DND-41 (cell line): ENCODE measurements at places on chromosomes 4 and X.

GRCh38 chr4:170124406-170124805 is 34.6 kb upstream of the AADAT start:
- DNase-seq, result no peak

DNA sequence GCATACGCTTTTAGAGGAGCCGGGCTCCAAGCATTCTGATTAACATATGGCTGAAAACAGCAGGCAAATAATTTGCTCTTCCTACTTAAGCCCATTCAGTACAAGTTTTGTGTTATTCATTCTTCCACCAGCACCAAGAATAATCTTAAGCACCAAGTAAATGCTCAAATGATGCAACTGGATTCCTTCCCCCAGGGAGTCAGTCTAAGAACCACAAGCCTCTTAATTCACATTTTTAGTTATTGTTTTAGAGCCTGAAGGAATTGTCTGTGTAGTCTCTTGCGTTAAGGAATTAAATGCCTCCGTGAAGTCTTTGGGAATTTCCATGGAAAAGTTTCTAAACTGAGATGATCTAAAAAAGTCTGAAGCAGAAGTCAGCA is 61.5 kb upstream of the MAGEB2 start:
- no peak for DNase-seq

DNA sequence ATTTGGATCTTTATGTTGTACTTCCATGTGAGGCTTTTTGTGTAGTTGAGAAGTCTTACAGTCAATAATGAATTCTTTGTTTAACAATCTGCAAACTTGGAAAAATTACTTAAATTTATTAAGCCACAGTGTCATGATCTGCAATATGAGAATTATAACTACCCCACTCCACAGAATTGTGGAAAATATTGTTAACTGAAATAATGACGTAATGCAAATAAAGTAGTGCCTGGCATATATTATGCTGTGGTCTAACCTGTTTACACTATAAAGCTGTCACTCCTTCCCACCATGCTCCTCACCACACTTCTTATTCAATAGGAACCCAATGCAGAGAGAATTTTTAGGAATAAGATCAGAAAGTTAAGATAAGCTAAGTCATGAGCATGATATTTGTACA is 632.1 kb upstream of the GALNTL6 start:
- DNase-seq, result no peak

DNA sequence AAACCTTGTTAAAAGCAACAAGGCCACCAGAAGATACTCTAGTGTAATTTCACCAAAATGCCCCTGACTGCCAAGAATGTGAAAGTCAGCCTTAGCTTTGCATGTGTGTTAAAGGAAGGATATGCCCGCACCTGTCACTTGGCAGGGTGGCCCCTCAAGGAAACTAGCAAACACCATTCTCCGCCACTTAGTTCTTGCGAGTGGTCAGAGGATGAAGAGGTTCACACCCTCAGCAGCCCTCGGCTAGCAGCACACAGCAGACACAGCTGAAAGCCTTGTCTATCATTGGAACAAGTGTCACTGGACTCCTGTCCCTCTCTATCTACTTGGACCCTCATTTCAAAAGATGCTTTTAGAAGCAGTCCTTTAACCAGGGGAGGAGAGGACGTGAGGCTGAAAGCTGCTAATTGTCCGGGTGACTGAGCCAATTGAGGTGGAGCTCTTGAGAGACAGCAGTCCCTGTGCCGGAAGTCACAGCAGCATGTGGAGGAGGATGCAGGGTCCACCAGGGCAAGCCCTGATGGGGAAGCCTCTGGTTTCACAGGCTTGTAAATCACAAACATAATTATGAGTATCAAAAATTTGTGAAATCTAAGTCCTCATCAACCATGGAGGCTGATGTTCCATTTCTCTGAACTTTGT is 18.0 kb downstream of the HHIP start:
- peak; percentile 38 for DNase-seq

GRCh38 chrX:95346856-95347255 is 1337.8 kb upstream of the DIAPH2 start:
- no peak for DNase-seq

DNA sequence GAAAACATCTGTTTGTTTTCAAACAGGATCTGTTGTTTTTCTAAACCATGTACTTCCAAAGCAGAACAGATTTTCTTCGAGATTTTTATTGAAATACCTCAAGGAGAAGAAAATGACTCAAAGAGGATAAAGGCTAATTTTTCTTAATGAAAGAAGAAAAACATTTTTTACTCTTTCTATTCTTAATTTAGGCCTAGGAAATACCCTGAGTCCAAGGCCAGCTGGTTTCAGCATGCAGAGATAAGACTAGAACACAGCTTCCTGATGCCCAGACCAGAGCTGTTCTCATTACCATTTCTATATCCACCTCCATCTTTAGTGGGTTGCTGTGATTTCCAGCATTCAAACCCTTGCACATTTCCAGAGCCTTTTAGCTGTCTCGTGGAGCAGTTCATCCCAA is 18.3 kb downstream of the GAB1 start:
- no peak for DNase-seq

DNA sequence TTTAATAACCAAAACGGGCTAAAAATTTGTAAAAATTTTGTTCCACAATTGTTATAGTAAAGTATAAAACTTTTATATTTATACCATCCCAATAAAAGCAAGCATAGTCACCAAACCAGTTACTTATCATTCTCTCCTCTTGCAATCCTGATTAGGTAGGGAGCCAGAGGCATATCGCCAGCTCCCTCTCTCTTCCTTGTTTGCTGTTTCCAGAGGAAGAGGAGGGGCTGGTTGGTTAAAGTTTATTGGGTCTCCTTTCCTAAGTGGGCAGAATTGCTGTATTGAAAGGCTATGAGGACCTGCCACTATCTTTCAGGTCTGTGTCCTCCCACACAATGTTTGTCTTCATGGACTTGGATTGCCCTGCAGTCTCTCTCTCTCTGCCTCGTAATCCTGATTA is 29.6 kb upstream of the BBS12 start:
- DNase-seq, result no peak

GRCh38 chrX:148914783-148915182 is 414.4 kb downstream of the AFF2 start:
- no peak for DNase-seq

DNA sequence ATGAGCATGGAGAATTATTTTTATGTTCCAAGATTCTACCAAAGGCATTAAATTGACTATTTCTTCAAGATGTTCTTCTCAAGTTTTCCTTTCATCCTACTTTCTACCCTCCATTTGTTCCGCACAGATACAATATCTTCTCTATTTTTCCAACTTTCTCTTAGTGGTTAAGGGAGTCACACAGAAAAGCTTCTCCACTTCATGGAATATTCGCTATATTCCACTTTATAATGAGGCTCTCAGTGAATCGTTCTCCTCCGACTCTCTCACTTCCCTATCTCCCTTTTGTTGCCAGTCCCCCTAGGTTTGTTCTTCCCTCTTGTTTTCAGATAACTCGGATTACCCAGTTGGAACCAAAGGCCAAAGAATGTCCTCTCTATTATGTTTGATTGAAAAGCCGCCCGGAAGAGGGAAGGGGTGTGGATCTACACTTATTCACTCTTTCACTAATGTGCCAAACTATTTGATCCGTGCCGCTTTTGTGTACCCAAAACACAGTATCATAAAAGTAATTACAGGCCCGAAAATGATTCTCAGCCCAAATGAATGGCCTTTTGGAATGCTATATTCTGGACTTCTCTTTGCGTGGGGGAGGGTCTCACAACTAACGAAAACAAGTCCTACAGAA is 1.2 kb downstream of the SH3D19 start:
- no peak for DNase-seq

- DNase-seq, result no peak
Observed at GRCh38 chr4:36917413-36917812, 327.1 kb upstream of the NWD2 start.

DNA sequence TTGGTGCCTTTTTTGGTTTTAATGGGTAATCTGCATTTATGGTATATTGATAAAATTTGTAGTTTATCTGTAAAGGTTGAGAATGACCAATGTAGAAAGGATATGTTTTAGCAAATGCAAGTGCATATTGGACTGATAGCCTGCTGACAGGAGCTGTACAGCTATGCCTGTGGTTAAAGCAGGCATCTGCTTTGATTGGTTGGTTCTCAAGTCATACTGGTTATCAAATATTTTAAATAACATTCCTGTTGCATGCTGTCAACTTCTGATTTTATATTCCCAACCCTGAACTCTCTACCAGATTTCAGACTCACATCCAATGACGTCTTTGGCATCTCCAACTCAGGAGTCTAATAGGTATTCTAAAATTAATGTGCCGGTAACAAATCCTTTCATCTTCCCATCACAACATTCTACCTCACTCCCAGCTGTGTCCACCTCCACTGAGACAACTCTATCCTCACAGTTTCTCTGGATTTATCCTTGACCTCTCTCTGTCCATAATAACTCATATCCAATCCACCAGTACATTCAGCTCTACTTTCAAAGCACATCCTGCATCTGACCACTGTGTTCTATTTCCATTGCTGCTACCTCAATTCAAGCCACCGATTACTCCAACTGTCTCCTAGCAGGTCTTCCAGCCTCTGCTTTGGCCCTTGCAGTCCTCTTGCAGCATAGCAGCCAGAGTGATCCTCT is 125.7 kb downstream of the CAMK2D start:
- no peak for DNase-seq

- peak; percentile 25 for DNase-seq
Observed at GRCh38 chr4:127586922-127587571, 45.7 kb upstream of the INTU start.

- peak; percentile 29 for DNase-seq
Observed at GRCh38 chr4:147984065-147984777, 252.3 kb downstream of the ARHGAP10 start.

DNA sequence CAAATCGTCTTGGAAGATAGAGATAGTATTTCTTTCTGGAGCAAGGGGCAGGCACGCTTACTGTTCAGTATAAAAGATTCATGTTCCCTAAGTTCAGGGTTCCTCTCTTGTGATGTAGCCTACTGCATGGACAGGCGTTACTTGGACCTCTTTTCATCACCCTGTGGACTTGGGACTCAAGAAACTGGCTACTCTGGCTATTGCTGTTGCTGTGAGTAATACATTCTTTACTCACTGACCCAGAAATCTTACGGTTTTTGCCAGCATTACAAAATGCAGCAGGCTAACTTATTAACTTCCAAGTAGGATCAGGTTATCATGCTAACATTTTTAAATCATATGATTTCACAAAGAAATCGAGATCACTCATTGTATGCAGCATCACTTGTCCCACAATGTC is 12.8 kb upstream of the GUCY1B1 start:
- DNase-seq, result no peak

- DNase-seq, result no peak
Observed at GRCh38 chr4:44554768-44555167, 96.7 kb downstream of the YIPF7 start.

GRCh38 chrX:20421275-20421674 is 154.6 kb upstream of the RPS6KA3 start:
- DNase-seq, result no peak

- peak; percentile 30 for DNase-seq
Observed at GRCh38 chr4:99885063-99885664, 9.1 kb downstream of the LAMTOR3 start.

DNA sequence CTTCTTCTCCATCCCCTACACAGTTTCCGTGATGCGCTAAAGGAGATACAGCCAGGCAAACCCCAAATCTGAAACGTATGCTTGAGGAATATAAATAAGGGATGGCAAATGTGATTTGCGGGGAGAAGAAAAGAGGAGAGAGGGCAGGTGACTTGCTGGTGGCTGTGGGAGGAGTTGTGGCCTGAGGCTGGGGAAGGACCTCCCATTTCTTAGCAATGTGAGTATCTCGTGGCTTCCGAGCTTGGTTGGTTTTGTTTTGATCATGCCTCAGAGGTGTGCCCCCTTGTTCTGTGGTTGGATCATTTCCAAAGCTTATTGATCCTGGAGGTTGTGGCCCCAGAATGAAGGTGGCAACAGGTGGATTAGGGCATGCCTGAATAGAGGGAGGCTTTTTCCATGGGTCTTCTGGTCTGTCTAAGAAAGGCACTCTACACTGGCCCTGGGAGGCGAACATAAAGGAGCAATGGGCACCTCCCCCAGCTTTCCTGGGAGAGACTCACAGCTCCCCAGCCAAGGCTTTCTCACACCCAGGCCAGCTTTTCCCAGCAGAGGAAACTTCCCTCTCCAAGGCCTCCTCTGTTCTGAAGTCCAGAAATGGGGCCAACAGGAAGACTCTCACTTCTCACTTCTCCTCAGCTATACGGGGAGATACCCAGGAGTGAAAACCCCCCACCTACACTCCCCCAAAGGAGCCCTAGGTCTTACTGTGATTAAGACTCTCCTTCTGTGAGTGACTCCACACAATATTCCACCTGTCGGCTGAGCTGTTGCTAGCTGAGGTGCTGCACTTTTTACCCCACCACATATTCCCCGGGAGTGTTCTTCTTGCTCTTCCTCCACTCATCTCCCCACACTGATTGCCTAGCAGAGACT is 40.0 kb downstream of the C4orf51 start:
- DNase-seq, result peak; percentile 11

DNA sequence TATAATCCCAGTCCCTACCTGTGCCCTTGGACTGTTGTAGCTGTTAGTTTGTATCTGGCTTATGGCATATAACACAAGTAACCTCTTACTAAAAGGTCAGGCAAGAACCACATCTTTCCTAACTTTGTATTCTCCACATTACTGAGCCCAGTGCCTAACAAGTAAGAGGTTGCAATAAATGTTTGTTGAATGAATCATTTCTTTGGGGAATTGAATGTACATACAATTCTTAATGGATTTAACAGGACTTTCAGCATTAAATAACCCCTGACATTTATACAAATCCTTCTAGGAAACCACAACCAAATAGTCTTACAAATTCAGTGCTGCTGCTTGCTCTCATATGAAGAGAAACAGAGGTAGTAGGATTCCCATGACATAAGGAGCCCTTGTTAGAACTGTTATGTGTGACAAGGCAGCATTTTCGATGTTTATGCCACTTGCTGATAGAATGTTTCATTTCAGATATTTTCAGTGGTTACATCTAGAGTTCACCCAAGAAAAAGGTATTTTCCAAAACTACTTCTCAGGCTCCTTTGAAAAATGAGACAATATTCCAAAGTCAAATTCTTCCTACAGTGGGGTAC is 62.0 kb downstream of the MBNL3 start:
- no peak for DNase-seq

- no peak for DNase-seq
Observed at GRCh38 chrX:24759786-24760185, 66.1 kb downstream of the POLA1 start.

- no peak for DNase-seq
Observed at GRCh38 chr4:90855111-90855510, 727.9 kb downstream of the CCSER1 start.

DNA sequence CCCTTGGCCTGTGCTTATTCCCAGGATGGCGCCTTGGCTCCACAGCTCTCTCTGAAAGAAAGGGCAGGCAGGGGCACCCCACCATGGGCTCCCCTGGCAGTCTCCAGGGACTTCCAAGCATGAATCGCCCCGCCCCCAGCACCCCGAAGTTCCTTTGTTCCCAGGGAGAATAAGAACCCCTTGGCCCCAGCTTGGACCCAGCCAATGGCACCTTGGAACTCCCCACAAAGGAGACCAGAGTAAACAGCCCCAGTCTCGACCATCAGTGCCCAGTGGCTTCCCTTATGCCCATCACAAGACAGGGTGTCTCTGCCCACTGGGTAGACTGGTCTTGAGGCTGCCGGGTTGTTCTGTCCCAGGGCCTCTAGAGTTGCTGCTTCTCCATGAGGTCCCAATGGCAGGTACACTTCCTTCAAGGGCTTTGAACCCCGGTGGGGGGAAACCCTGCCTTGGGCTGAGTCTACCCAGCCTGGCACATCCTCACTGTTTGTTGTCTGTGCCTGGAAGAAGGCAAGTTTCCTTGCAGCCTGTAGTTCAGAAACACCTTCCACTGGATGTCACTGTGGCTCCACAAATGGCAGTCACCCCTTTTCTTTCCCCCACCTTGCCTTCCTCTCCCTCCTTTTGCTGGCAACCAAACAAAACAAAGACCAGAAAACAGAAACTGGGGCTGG is 30.8 kb downstream of the NBDY start:
- DNase-seq, result no peak

- no peak for DNase-seq
Observed at GRCh38 chrX:25721564-25721963, 416.6 kb upstream of the MAGEB18 start.
